ENCODE measurements at places on chromosomes 7 and 10.

- DNase-seq, result no peak
Observed at GRCh38 chr7:69246758-69247157, 351.5 kb upstream of the AUTS2 start.

DNA sequence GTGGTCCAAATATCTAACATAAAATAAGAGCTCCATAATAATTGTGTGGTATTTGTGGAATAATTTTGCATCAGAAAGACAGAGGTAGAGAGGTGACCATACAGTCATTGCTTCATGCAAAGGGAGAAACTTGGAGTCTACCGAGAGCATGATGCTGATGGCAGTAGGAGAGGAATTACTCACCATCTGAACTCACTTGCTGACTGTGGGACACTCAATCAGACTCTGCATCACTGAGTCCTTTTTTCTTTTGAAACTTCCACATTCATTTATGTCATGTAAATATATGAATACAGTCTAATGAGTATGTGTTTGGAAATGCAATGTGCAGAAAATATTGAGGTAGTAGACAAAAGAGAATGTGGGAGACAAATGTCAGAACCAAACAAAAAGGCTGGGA lies 933.8 kb downstream of the REEP3 start:
- DNase-seq, result no peak

- DNase-seq, result no peak
Observed at GRCh38 chr10:81145975-81146374, 608.3 kb downstream of the SH2D4B start.

GRCh38 chr7:110590415-110590814 lies 500.5 kb upstream of the LRRN3 start:
- no peak for DNase-seq

DNA sequence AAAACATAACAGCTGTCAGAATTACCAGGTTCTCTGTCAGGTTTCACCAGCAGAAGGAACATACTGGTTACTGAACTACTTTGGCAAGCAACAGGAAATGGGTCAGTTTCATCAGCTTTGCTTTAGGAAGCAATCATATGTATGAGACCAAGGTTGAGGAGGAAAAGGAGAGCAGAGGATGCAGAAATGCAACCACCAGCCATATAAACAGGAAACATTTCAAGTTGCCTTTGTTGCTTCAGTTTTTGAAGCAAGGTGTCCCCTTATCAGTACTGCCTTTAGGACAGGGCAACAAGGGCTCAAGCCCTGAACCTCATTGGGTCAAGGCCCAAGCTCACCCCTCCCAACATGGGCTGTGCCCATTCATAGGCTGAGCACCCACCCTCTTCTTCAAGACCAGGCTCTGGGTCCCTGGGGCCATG lies 10.2 kb downstream of the HIPK2 start:
- DNase-seq, result no peak

DNA sequence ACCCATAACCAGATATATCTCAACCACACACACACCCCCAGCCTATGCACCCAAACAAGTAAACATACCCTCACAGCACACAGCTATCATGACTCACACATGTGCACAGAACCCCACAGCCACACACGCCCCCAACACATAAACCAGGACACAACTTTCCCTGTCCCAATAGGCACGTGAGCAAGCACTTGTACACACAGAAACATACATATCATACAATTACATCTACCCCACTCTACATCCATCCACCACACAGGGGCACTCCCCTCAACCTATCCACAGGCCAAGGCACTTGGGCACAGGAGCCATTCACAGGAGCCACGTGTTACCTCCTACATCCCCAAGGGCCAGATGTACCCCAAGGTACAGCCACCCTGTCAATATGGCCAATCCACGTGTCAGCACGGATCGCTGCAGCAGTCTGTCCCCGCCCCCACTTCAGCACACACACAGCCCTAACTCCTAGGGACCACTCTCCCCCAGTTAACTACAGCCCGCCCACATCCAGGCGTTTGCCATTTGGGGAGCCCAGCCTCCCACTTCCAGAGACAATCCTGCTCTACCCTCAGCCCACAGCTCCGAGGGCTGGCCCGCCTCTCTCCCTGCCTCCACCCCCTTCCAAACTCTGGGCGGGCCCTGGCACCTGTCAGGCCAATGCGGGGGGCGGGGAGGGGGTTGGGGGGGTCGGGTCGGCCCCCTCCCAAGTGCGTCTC lies 163.5 kb downstream of the SH3PXD2A start:
- DNase-seq, result no peak

- DNase-seq, result no peak
Observed at GRCh38 chr7:155269766-155270585, 27.7 kb upstream of the INSIG1 start.

GRCh38 chr10:27413387-27413786 lies 90.7 kb upstream of the RAB18 start:
- no peak for DNase-seq
